ENCODE measurements at places on chromosomes 1 and 21. TPM values are rescaled to one million over a fixed set of nuclear protein-coding genes. Genes with fewer than 3 reads are reported as not detected.

The CXADR gene
- total RNA-seq = 2.0 TPM

GRCh38 chr1:59747420-59748024, 67.2 kb upstream of the HOOK1 start:
- DNase-seq = no peak

DNA sequence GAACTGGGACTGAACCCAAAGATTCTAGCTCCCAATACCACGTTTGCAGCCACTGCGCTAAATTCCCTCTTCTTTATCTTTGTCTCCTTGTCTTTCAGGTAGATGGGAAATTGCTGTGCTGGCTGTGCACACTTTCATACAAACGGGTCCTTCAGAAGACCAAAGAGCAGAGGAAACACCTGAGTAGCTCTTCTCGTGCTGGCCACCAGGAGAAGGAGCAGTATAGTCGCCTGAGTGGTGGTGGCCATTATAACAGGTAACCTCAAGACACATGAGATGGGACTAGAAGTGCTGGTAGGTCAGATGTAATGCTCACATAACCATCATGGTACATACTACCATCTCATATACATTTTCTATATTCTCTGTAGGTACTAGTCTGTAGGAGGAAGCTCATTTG, 18.8 kb downstream of the FAM76A start:
- DNase-seq = no peak

The PLA2G2A gene
- 0.27 TPM for total RNA-seq

The CELA3A gene
- not detected for total RNA-seq

DNA sequence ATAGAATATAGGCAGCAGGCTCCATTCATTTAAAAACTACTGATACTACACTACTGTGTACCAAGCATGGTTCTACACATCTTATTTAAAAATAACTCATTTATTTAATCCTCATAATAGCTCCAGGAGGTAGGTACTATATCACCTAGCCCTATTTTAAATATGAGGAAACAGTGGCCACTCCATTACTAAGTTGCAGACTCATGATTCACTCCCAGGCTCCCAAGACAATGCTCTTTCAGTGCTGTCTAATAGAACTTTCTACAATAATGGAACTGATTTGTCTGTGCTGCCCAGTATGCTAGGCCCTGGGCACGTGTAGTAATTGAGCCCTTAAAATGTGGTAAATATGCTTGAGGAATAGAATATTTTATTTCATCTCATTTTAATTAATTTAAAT, 357.1 kb downstream of the LTN1 start:
- no peak for DNase-seq

GRCh38 chr1:229558460-229559335, at the start of gene ABCB10:
Gene ABCB10 (minus strand): TSS chr1:229558707. CDS start chr1:229558652, 55 bp downstream.
- DNase-seq = peak; percentile 95

GRCh38 chr21:33168886-33169285, 60.9 kb upstream of the IFNAR2 start:
- DNase-seq = no peak

DNA sequence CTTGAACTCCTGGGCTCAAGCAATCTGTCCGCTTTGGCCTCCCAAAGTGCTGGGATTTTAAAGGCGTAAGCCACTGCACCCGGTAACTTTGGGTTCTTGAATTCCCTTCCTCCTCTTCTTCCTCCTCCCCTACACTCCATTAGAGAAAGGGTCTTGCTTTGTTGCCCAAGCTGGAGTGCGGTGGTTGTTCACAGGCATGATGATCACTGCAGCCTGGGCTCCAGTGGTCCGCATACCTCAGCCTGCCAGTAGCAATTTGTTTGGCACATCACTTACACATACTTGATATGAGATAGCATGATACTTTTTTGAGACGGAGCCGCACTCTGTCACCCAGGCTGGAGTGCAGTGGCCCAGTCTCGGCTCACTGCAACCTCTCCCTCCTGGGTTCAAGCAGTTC, 2.2 kb downstream of the DEGS1 start:
- DNase-seq = no peak

DNA sequence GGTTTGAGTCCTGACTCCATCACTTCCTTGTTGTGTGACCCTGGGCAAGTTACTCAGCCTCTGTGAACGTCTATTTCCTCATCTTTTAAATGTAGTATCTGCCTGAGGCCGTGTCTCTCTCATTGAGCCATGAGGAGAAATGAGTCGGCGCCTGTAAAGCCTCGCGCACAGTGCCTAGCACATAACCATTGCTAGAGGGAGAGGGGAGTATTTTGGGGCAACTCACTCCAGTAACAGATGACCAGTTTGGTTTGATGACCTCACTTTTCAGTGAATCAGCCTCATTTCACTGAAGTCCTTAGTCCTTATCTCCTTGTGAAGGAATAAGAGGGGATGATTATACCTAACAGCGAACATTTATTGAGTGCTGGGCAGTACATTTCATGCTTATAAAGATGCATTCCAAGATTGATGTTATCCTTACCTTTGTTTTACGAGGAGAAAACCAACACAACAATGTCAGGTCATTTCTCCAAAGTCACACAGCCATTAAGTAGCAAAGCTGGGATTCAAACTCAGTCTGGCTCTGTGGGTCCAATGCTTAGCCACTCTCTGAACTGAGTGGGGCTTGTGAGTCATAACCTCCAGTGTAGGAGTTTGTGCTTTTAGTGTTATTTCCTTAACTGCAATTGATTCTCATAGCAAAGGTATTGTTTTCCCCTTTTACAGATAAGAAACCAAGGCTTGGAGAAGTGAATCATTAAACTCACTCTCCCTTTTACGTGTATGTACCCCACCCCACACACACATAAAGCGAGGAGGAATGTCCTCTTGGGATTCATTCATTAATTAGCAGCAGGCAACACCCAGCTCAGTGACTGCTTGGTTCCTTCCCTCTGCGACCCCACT, 25.9 kb downstream of the KCNC4 start:
- DNase-seq = peak; percentile 82

Data from fibroblast of the aortic adventitia (primary cell).